ENCODE measurements at places on chromosomes 4 and X.

GRCh38 chr4:3030566-3031356, 43.6 kb downstream of the HTT-AS start:
- no peak for DNase-seq

- DNase-seq: no peak
These were observed 23.6 kb upstream of the CBR4 start for GRCh38 chr4:169033660-169034059.

- DNase-seq: no peak
These were observed 138.0 kb upstream of the FAM9B start for GRCh38 chrX:9171841-9172463.

DNA sequence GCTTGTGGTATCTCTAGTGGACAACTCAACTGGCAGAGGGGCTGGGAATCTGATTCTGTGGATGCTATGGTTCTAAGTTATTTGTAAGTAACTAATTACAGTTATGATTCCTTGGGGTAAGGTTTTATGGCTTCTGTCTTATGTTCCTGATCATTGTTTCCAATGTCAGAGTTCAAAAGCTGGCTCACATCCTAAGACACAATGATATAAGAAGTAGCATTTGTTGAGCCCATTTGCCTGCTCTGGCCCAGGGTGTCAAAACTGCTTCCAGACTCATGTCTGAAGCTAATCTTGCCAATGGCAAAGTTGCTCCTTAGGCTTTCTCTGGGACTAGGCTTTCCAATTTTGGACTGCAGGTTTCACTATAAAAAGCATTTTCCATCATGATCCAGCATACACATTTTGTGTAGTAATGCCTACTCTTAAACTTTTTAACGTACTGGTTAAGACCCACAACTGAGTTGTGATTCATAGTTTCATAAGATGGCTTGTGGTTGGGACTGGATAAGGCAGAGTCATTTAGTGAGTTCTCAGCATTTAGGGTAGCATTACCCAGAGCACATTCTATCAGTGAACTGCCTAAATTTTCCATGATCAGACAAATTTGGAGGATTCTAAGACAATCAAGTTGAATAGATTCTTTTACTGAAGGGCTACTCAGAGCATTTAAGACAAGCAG, 50.0 kb downstream of the CCNI start:
- no peak for DNase-seq

GRCh38 chr4:3805731-3806130, 39.5 kb downstream of the ADRA2C start:
- DNase-seq: no peak

GRCh38 chr4:40731361-40731760, 18.4 kb upstream of the NSUN7 start:
- DNase-seq: no peak

DNA sequence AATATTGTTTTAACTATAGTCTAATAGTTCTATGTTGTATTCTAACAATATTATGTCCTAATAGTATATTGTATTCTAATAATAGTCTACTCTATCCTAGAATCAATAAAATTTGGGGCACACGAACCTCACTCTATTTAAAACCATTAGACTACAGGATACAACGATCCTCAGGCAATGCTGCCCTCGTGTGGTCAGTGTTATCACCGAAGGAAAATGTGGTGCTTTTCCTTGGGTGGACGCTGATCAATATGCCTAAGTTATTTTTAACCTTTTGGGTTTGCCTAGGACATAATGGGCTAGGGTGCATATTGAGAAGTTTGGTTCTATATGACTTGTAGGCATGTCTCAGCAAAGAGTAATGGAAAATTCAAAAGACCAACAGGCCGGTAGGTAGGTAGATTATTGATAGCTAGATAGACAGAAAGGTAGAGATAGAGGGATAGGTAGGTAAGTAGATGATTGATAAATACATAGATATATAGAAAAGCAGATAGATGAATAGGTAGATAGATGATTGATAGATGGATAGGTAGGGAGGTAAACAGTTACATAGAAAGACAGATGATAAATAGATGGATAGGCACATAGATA, 75.1 kb downstream of the PRKX start:
- no peak for DNase-seq

DNA sequence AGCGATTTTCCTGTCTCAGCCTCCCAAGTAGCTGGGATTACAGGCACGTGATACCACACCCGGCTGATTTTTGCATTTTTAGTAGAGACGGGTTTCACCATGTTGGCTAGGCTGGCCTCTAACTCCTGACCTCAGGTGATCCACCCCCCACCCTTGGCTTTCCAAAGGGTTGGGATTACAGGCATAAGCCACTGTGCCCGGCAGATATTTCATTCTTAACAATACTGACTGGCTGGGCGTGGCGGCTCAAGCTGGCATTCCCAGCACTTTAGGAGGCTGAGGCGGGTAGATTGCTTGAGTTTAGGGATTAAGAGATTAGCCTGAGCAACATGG, 1.3 kb downstream of the PQBP1 start:
- DNase-seq: no peak

DNA sequence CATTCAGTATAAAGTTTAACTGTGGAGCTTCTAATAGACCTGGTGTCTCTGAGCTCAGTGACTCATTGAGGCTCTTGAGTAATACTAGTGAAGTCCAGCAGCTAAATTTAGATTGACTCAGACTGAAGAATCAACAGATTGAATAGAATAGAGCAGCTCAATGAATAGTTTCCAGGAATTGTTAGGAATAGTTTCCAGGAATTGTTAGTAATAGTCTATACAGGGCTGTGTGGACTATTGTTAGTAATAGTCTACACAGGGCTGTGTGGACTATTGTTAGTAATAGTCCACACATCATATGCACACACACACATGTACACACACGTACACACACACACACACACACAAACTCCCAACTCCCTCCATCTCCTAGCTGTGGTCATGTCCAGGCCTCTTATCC, 3.0 kb downstream of the GIMD1 start:
- DNase-seq: no peak

GRCh38 chrX:141220342-141221008, 21.8 kb downstream of the SPANXC start:
- no peak for DNase-seq

- no peak for DNase-seq
These were observed 97.1 kb downstream of the MGST2 start for GRCh38 chr4:139762720-139763119.

DNA sequence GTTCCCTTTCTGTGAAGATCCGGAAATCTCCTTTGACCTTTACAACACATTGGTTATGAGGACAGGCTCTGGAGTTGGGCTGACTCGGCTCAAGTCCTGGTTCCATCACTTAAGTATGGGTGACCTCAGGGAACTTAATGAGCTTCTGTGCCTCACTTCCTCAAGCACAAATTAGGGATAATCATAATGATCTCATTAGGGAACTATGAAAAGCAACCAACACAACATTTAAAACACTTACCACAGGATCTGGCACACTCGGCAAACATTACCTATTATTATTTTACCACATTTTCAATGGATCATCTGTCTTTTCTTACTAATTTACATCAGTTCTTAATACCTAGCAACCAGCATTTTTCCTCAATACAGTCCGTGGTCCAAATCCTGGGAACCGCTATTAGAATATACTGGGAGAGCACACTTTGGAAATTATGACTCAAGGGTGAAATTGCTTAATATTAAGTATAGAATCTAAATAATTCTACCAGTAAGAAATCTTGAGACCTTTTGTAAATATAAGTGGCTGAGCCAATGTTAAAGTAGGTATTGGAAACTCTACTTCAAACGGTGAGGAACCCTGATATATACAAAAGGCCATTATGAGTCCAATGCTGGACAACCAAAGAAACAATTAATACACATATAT, 19.6 kb downstream of the ADGRA3 start:
- no peak for DNase-seq

- no peak for DNase-seq
These were observed 174.8 kb downstream of the BCOR start for GRCh38 chrX:39922926-39923325.

- no peak for DNase-seq
These were observed 8.0 kb downstream of the PPARGC1A start for GRCh38 chr4:23881674-23882337.

- DNase-seq: no peak
These were observed 187.1 kb downstream of the BCOR start for GRCh38 chrX:39910651-39911050.

GRCh38 chr4:15444879-15445547, 17.2 kb downstream of the C1QTNF7 start:
- DNase-seq: no peak

- no peak for DNase-seq
These were observed 3.2 kb downstream of the HTRA3 start for GRCh38 chr4:8272472-8273428.

GRCh38 chr4:24130637-24131036, 240.8 kb upstream of the PPARGC1A start:
- DNase-seq: no peak

DNA sequence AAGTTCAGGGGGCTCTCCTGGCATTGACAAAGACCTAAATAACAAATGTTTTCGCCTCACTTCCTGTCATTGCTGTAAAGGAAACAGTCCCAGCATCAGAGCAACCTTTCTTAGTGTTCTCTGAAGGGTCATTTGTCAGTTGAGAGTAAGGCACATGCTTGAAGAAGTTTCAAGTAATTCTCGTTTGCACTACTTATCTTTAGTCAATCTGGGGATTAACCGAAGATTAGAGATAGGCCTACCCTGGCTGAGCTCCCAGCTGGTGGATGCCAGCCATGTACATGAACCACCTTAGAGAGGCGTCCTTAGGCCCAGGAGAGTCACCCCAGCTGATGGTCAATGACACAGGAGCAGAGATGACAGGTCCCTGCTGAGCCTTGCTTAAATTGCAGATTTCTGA, 189.9 kb upstream of the PGRMC2 start:
- DNase-seq: no peak

DNA sequence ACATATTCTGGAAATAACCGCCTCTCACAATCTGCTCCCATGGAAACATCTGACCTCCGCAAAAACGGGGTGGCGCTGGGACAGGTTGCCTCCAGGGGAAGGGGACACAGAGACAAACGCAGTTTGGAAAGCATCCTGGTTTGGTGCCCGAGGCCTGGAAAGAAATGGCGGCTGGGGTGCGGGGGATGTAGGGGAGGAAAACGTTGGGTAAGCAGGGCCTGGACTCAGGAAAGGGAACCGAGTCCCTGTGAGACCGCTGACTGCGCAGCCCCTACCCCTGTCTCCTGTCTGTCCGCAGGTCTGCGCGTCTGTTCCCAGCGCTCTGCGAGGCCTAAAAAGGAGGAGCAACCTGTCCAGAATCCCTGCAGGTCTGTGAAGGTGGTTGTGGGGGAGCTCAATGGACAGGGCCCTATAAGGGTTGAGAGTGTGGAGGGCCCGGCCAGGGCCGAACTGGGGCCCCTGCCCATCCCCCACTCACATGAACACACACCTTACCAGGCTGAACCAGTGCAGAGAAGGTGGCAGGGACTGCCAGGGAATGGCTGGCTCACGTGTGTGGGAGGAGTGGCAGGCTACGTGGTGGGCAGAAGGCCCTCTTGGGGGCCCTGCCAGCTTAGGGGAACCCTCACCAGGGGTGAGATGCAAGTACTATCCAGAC, 672 bp downstream of the TCEAL3 start:
- DNase-seq: no peak
